Stimulated activated CD8-positive, alpha-beta memory T cell treated with anti-CD3 and anti-CD28 coated beads, Interleukin-4, amount 100 ng/mL, for 4 hours (primary cell): ENCODE measurements at places on chromosomes 4 and X.

DNA sequence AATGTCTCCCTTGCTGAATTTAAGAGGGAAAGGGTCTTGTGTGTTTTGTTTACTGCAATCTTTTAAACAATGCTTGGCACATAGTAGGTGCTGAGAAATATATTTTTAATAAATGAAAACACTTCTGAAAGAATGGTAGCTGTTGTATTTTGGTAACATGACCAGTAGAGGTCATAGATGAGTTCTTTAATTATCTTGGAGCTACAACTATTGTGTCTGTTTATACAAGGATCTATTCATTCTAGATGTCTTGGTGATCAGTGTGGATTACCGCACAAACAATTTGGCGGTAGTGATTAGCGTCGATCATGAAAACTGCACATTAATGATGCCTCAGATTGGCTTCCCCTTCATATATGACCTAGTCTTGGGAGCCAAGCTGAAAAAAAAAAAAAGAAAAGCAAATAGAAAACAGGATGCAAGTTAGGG lies 21.4 kb upstream of the SCRG1 start:
- no peak for DNase-seq

DNA sequence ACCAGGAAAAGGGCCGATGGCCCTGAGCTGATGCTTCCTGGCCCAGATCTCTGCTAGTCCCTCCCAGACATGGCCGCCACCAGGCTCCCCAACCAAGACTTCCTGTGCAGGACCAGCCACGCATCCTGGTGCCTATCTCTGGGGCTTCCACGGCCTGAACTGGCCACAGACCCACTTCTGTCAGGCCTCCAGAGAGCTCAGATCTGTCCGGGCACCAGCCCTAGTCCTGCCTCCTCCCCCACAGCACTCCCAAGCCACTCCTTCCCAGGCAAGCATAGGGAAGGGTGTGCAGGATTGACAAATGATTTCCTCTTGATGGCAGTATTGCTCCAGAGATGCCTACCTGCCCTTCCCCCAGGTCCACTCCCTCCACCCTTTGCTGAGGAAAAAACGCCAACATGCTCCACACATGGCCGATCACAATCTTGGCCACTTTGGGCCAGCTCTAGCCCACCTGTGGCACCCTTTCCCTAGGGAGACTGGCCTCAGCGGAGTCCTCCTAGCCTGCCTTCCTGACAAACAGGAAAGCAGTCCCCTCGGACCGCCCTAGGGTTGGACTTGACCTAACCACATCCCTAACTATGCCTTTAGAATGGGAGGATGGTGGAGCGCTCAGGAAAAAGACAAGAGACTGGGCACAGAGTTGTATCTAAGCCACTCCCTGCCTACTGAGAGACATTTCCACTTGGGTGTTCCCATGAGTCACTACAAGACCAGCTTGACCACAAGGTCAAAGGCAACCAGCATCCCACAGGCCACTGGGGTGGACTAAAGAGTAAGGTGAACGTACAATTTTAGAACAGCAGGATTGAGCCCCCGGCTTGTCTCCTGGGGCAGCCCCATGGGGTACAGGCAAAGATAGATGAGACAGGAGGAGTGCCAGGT lies 277.5 kb upstream of the AGTR2 start:
- no peak for DNase-seq

DNA sequence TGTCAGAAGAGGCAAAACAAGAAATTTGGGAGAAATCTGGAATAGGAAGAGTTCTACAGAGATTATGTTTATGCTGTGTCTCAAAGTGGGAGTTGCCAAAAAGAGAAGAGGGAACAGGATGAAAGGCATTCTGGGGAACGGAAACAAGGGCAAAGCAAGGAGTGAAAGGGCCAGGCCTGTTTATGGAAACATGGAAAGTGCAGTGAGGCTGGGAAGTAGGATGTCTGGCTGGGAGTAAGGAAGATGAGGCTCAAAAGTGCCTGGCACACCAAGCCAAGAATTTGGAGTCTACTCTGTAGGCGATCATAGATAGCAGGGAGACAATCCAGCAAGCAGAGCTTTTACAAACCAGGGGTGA lies 1.8 kb upstream of the CUL4B start:
- DNase-seq: no peak

- DNase-seq: no peak
Observed at GRCh38 chrX:105636667-105637066, 185.7 kb upstream of the NRK start.

DNA sequence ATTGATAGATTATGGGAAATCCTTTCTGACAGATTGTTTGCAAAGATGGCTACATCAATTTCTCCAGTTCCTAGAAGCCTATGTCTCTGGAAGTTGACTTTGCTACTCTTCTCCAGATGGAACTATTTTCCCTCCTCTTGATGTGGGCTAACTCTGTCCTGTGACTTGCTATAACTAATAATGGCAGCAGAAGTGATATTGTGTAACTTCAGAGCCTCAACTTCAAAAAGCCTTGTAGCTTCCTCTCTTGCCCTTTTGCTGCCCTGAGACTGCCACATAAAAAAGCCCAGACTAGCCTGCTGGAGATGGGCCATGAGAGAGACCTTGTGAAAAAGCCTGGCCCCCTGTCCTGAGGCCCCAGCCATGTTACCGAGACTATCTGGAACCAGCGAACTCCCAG lies 210.7 kb upstream of the SLC7A11 start:
- no peak for DNase-seq

DNA sequence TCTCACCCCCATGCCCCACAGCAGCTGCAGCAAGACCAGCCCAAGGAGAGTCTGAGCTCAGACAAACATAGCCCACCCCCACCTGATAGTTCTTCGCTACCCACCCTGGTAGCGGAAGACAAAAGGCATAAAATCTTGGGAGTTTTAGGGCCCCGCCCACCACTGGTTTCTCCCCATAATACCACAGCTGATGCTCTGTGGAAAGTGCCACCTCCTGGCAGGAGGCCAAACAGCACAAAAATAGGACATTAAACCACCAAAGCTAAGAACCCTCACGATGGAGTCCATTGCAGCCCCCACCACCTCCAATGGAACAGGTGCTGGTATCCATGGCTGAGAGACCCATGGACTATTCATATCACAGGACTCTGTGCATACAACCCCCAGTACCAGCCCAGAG lies 226.7 kb downstream of the SNCA start:
- no peak for DNase-seq

DNA sequence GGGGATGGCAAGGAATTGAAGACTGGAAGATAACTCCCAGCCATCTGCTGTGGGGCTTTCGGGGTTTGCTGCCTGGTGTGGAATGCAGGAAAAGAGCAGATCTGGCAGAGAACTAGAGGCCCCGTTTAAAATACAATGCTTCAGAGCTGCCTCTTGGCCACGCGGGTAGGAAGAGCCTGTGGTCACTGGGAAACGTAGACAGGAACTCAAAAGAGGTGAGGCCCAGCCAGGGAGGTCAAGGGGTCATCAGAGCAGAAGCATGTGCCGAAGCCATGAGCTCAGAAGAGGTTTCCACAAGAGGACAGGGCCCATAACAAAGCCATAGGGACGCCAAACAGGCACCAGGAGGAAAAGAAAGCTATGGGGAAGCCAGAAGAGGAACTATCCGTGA lies 14.5 kb upstream of the STS start:
- no peak for DNase-seq

DNA sequence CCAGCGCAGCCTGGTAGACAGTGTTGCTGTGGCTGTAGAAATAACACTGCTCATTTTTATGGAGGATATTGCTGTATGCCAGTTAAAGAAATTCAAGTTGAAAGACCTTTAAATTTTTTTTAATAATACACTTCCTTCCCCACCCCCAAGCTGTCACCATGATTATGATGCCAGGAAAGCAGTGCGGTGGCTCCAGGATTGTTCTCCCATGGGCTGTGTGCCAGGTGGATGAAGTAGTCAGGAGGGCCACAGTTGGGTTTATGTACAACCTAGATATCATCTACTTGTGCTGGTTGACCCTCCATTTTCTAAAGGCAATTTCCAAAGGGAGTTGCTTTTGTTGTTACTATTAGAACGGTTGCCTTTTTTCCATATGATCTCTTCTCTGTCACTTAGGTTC lies 136.6 kb downstream of the AFF1 start:
- no peak for DNase-seq

DNA sequence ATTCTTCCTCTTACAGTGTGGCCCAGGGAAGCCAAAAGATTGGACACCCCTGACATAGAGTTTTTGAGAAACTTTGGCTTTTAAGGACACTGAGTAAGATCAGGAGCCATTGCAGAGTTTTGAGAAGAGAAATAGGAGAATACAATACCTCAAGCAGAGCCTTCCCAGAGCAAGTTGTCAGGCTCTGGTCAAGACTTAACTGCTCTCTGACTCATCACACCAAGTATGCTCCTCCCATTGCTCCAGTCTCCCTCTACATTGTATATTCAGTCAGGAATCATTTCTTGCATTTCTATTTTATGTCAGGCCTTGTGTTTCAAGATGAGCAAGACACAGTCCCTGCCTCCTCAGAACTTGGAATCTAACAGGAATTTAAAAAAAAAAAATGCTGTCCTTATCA lies 176.4 kb upstream of the FMR1 start:
- DNase-seq: no peak

DNA sequence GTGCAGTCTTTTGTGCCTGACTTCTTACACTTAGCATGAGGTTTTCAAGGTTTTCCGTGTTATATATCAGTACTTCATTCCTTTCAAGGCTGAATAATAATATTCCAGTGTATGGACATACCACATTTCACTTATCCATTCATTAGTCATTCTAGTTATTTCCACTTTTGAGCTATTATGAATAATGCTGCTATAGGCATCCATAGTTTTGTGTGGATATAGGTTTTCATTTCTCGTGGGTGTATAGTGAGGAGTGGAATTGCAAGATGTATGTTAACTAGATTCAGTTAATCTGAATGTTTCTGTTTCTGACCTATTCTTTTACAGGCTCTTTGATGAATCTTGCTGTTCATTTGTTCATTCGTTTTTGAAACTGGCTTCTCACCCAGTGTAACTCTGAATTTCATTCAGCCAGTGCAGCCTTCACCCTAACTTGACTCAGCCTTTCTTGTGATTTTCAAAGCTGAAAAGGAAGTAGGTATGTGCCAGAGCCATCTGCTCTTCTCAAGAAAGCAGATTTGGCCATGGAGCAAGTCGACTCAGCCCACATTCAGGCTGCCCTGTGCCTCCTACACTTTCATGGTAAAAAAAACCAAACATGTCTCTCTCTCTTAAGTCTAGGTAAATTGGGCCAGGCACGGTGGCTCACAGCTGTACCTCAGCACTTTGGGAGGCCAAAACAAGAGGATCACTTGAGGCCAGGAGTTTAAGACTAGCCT lies 56.3 kb upstream of the NOCT start:
- no peak for DNase-seq

DNA sequence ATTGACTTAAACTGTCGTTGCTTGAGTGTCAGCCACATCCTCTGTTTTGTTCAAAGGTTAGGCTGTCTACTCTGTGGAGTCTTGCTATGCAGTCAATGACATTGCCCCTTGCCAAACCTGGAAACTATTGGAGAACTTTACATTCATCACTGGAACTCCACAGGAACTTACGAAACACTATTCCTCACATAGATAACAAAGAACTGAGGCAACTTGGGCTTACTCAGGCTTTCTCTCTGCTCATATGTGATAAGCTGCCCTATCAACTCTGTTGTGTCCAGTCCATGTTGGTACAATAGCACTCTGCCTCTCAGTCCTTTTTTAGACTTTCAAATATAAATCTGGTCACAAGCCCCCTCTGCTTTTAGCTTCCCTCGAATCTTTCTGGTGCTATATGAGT lies 9.4 kb downstream of the NPY5R start:
- no peak for DNase-seq

- DNase-seq: no peak
Observed at GRCh38 chr4:184574861-184575260, 74.4 kb downstream of the CASP3 start.

DNA sequence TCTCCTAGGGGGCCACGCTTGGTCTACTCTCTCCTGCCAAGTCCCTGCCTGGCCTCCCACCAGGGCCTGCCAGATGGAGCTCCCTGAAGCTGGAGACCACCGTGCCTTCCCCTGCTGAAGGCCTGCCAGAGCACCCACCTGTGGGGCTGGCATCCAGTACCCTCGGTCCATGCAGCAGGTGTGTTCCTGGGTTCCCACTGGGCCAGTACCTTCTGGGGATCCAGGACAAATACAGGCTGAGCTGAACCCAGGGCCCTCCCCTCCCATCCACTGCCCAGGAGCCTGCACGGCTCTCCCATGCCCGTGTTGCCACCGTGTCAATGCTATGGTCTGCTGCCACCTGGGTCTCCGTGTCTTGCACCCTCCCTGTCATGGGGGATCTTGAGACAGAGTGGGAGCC lies 68.8 kb downstream of the ABLIM2 start:
- no peak for DNase-seq

DNA sequence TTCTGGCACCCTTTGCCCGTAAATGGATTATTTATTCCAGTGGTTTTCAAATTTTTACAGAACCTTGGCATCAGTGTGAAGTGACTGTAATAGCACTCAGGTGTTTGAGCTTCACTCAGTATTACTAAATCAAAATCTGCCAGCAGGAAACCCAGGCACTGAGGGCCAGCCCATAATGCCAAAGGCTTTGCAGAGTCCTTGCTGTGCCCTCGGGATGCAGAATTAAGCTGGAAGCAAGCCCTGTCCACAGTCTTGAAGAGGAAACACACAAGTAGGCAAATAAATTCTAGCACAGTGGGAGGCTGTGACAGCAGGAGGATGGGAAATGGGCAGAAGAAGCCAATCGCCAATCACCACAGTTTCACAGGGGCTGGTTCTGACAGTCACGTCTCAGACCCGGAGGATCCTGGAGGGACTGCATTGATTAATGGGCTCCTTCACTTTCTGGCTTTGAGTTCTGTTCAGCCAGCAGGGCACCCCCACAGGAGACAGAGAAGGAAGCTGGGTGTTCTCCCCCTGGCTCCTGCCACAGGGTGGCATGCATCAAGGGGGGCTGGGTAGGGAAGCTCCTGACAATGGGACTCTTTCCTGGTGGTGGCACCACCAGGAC lies 138.8 kb downstream of the MTNR1A start:
- no peak for DNase-seq

- DNase-seq: no peak
Observed at GRCh38 chrX:151692825-151693224, 2.4 kb upstream of the PRRG3 start.
